ENCODE measurements at places on chromosomes 7 and 10.

- no peak for DNase-seq
Observed at GRCh38 chr7:139588632-139589031, 65.1 kb downstream of the CLEC2L start.

- no peak for DNase-seq
Observed at GRCh38 chr7:47427051-47427643, 154.8 kb downstream of the TNS3 start.

DNA sequence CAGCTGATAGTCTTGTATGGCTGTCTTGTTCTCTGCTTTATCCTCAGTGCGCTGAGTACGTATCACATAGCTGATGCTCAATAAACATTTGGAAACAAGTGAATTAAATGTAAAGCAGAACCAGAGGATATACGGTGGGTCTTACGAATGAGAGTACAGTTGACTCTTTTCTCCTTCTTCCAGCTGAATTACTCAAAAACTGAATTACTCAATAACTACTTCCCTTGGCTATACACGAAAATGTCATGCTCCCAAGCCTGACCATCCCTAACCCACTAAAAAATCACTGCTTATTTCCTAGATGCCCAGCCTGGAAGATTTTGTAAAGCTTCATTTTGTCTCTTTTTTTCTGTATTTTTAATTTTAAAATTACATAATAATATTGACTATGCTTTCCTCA lies 3.2 kb upstream of the RSU1 start:
- no peak for DNase-seq

GRCh38 chr10:11212288-11213085 lies 194.8 kb downstream of the CELF2 start:
- DNase-seq = no peak

GRCh38 chr7:142874837-142875236 lies 10.7 kb downstream of the TRPV6 start:
- no peak for DNase-seq

DNA sequence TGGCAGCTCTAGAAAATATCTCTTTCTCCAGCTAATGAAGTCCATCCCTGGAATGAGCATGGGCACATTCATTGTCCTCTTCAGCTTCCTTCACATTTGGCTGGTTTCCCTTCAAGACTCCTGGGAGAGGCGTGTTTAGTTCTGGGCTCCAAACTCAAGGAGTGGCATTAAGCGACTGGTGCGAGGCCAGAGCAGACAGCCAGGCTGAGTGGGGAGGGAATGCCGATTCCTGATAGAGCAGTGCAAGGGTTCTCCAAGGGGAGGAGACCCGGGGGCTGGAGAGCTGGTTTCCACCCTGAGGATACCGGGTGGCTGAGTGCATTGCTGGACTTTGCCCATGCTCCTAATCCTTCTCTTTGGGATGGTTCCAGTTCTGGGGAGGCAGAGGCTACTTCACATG lies 372.1 kb downstream of the RPS24 start:
- DNase-seq = no peak

DNA sequence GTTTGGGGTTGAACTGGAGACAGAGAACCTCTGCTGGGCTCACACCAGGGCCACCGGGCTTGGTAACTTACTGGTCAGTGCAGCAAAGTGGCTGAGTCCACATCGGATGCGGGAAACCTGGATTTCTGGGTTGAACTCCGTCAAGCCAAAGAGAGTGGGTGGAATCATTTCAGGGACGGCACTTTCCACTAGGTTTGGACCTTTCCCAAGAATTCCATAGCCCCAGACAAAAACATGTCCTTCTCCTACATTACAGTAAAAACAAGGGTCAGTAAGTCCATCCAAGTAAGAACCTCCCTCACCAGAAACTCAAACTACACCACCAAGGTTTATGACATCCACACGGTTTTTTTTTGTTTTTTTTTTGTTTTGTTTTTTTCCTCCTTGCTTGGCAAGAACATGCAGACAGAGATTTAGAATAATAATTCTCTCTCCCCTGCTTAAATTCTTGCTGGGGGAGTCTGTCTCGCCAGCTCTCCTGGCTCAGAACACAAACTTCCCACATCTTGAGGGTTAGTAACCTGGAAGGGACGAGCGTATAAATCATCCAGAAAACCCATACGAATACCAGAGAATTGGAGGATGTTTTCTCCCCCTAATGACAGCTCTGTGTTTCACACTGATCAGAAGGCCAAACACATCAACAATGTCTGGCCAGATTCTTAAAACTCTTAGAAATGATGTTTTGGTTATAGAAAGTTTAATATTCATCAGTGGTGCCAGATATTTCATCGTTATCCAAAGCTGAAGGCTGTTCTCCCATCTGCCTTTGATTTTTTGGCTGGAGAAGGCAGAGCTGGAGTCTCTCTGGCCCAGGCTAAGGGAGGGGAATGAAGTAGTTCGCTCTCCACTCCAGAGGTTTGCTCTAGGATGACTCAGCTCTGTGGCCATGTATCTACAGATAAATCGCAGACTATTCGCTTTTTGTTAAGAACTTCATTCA lies 17.5 kb downstream of the RCC1L start:
- no peak for DNase-seq

DNA sequence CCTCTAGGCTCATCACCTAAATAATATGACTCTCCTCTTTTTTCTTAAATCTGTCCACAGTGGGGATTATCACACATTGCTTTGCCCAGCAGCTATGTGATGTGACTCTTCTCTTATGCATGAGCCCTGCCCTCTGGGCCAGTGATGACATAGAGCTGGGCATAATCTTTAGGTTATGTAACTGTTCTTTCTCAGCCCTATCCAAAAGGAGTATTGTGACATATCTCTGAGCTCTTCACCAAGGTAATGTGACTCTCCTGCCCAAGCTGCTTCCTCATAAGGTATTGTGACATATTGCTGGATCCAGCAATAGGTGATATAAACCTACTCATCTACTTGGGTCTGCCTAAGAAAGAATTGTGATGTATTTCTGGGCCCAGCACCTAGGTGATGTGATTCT lies 37.7 kb upstream of the ZNF107 start:
- no peak for DNase-seq

GRCh38 chr10:101464599-101464998 lies 110.6 kb downstream of the BTRC start:
- DNase-seq = no peak

- DNase-seq = no peak
Observed at GRCh38 chr7:51471981-51472296, 155.3 kb upstream of the COBL start.

- no peak for DNase-seq
Observed at GRCh38 chr10:44154956-44155355, 229.9 kb downstream of the CXCL12 start.

GRCh38 chr10:44947371-44948152 lies 12.0 kb upstream of the RASSF4 start:
- no peak for DNase-seq

DNA sequence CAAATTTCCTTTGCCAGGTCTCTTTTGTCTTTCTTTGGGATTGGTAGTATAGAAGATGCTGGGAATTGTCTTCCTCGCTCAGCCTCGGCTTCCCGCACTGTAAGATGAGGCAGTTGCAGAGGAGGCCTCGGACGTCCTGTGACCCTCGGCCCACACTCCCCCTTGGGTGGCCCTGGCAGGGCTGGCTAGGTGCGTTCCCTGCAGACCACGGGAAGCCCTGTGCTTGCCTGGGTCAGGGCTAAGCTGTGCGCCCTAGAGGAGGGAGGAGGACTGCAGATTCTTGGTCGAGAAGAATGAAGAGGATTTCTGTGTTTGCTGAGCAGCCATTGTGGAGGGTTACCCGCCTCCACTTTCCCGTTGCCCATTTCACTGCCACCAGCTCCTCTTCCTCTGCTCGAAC lies 42.8 kb downstream of the WIPI2 start:
- DNase-seq = no peak

GRCh38 chr10:121771966-121772365 lies 155.9 kb downstream of the ATE1 start:
- no peak for DNase-seq
